ENCODE measurements at places on chromosomes 2 and 18.

- DNase-seq = no peak
Observed at GRCh38 chr2:16828044-16828827, 162.6 kb upstream of the CYRIA start.

GRCh38 chr2:192286093-192286701, 91.5 kb upstream of the TMEFF2 start:
- peak; percentile 11 for DNase-seq

- no peak for DNase-seq
Observed at GRCh38 chr18:47174545-47175116, 1.5 kb downstream of the IER3IP1 start.

DNA sequence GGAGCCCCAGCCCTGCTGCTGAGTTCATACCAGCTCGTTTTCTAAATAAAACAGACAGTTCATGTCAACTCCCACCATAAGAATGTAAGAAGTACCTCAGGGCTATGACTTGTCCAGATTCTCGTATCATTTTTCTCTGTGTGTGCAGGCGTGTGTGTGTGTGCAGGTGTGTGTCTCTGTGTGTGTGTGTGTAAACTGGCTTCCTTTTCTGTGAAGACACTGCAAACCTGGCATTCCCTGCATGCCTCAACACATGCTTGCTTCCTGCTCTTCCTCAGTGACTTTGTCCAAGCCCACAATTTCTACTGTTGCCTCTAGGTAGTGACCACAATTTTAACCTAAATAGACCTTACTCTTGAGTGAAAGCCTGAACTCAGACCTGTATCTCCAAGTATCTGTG, 879.0 kb downstream of the SLC4A3 start:
- DNase-seq = no peak

DNA sequence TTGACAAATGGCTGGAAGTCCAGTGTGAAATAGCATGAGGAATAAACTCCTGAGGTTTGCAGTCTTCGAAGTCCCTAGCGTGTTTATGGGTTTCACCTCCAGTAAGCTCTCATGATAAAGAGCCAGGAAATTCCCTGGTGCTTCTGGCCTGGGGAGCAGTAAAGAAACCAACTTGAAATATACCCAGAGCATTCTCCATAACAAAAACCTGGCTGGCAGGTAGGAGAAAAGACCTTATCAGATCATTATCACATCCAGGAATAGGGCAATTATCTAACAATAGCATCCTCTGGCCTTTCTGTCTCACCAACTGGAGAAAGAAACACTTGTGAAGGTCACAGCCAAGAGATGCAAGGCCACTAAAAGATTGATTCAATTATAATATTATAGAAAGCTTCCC, 513.6 kb upstream of the LRRTM4 start:
- no peak for DNase-seq
